ENCODE measurements at places on chromosomes 2 and 18.
A peak's percentile ranks its signal among the peaks of the same experiment; 100 is the strongest.

DNA sequence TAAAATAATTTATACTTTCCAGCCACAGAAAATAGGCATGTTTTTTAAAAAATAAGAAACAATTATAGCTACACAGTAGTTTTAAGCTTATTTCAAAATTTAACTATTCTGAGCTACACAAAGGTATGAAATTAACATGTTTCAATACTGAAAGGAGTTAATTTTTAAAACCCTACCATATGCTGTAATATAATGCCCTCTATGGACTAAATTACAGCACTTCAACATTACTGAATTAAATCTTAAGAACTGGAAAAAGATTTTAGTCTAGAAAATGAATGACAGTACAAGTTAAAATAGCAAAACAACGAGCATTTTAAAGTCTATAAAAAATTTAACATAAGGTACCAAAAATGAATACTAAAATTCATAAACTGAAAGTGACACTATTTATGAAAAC lies 36.3 kb downstream of the RTN4 start:
- no peak for DNase-seq

DNA sequence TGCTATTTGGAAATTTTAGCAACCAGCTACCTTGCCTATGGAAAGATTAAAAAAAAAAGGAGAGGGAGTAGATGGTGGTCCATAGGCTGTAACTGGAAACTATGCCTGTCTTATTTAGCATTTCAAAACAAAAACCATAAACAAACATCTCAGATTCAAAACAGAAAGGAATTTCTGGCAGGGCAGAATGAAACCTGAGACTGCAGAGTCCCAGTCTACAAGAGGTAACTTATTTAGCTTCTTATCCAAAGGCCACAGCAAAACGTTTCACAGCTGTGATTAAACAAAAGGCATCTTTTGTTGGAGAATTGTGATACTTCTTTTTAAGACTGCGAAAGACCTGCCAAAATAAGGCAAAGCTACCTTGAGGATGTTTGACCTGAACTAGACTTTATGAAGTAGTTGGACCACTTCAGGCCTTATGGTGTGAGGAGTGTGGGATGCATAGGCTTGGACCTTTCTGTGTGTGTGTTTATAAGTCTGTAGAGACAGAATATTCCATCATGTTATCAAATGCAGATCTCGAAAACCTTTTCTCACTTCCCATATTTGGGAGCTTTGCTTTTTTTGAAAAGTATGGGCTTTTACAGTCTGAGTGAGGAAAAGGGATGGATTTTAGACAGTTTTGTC lies 11.0 kb downstream of the CRIM1 start:
- no peak for DNase-seq

- no peak for DNase-seq
Measured at GRCh38 chr2:40418614-40419363, 33.1 kb downstream of the SLC8A1 start.

DNA sequence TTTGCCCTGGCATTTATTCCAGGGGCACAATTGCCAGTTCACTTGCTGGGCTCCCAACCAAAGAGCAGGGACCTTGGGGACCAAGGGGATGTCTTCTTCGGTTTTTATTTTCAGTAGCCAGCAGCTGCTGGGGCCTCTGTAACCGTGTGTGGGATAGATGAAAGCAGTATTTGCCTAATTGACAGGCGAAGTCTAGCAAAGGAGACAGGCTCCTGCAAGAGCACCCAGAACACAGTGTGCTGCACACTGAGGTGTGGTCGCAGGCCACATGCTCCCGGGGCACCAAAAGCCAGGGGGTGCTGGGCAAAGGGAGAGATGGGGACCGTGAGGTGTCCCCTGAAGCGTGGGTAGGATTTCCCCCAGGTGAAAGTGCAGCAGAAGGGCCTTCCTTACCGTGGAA lies 5.3 kb downstream of the SAG start:
- no peak for DNase-seq

DNA sequence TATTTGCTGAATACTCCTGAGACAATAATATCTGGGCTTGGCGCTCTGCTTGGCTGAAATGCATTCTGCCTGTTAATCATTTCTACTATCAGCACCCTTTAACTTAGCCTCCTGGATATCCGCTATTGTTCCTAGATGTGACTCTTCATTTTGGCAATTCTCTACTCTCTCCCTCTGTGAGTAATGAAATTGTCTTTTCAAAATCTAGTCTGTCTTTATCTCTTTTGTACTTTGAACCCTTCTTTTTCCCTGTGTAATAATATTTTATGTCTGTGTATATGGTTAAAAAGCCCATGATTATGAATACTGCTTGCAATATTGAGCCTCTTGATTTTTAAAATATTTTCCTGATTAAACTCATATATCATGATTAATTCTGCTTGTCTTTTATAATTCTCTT lies 6.2 kb upstream of the REV1 start:
- no peak for DNase-seq

- no peak for DNase-seq
Measured at GRCh38 chr2:28181801-28182200, 210.9 kb upstream of the FOSL2 start.

DNA sequence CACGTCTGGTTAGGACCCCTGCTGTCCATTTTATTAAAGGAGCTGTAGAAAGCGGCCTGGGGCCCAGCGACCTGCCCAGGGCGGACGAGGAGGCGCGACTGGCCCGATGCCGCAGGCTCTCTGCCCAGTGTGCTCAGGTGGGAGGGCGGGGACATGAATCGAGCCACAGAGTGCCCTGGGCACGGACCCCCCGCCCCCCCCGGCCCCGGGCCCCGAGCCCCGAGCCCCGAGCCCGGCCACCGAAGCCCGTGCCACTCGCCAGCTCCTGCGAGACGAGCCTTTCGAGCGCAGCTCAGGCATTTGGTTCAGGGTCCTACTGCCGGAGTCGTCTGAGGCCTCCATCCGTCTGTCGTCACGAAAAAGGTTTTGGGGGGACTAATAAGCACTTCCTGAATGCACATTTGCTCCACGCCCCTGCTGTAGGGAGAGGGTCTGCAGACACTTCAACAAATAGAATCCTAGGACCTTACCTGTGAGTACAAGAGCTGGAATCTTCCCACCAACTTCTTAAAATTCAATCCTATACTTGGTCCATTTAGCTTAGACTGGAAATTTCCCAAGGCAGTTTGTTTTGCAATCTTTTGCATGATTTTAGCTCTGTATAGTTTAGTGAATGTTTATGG lies 602 bp upstream of the ADAM17 start:
- peak; percentile 79 for DNase-seq

DNA sequence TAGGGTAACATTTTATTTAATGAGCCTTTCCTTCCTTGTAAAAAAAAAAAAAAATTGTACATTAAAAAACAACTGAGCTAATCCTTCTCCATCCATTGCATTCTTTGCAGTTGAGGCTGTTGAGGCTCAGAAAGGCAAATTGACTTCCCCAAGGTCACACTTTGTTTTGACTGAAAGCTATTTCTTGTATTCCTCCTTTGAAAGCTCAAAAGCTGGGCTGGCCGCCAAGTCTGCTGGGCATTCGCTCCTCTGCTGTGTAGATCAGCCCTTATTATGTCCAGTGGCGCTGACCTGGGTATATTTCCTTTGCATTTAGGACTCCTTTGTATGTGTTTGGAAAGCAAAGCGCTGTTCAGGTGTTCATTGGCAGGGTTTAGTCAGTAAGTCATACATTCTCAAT lies 44.0 kb downstream of the SGPP2 start:
- no peak for DNase-seq

DNA sequence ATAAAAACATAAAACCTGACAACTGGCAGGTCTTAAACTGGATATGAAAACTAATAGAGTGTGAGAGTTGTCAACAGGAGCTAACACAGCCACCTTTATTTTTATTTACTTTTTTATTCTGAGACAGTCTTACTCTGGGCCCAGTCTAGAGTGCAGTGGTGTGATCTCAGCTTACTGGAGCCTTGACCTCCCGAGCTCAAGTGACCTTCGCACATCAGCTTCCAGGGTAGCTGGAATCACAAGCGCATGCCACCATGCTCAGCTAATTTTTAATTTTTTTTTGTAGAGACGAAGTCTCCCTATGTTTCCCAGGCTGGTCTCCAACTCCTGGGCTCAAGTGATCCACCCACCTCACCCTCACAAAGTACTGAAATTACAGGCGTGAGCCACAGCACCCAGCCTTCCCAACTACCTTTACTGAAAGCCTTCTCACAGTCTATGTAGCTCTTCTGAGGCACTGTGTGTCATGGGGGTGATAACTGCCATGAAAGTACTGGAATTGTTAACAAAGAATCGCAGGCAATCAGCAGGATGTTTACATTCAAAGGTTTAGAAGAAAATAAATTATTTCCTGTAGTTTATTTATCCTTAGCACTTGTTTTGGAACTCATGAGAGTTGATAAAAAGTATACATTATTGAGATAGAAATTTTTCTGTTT lies 24.3 kb downstream of the GDF7 start:
- no peak for DNase-seq

DNA sequence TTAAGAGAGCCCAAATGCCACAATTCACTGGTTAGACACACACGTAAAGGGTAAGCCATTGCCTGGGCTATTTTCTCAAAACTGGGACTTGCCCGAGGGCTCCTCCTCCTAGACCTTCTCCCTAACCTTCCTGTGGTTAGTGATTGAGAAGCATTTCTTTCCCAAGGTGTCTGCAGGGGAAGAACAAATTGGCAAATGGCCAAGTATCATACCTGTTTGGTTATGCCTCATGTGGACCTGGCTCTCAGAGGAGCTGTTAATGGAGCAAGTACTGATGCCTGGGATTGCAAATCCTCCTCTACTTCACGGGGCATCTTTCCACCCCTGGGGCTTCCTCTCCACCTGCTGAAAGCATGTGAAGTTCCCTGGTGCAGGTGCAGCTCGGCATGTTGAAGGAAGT lies 187.5 kb upstream of the CYRIA start:
- no peak for DNase-seq

DNA sequence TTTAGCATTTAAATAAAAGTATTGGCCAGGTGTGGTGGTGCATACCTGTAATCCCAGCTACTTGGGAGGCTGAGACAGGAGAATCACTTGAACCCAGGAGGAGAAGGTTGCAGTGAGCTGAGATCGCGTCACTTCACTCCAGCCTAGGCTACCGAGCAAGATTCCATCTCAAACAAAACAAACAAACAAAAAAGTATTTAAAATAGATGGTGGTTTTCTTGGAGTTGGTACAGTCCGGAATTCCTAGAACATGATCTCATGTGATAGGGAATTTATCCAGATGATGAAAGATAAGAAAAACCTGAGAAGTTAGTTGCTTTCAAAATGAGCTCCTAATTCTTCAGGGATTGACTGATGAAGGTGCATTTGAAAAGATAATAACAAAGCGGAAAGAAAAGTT lies 62.0 kb downstream of the BIRC6 start:
- no peak for DNase-seq

- DNase-seq = no peak
Measured at GRCh38 chr2:253202-253638, 10.6 kb downstream of the SH3YL1 start.

DNA sequence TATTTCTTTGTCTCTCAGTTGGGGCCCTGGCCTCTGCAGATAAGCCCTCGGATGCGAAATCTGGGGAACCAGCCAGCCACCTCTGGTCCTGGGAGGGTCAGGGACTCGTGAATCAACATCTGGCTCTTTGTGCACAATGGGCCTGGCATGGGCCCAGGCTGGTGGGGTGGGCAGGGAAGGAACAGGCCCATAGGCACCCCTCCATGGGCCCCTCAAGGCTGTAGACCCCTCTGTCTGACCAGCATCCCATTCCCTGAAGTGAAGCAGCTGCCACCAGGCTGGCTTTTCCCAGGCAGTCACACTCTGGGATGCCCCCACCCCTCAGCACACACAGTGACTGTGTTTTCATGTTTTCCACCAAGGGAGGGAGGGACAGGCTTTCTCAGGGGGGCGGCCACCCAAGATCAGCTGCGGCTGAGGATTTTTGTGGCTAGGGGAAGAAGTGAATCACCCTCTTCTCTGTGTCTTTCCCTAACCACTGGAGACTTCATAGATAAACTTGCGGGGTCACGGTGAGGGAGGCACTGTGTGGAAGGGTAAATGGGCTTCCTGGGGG lies 166.0 kb downstream of the AGAP1 start:
- DNase-seq = peak; percentile 19

- DNase-seq = no peak
Measured at GRCh38 chr18:50469380-50469781, 90.5 kb upstream of the MAPK4 start.

DNA sequence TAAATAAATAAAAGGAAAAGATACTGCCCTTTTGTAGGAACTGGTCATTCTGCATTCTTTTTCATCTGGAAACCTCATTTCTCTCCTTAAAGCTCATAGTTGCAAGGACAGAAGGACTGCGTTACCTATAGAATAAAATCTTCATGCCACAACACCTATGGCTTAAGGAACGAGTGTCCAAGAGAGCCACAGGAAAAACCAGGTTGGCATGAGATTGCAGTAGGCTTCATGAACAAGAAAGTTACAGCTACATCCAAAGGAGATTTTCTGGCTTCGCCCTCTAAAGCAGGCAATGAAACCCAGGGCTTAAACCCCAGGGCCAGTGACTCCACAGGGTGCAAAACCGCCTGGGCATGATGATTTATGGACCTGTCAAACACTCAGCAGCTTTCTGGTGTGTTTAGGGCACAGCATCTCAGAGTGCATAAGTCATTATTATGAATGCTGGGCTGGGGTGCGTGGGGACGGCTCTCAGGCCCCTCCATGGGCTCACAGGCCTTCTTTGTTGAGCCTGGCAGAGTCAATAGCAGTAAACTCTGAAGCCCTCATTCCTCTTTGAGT lies 30.7 kb upstream of the PIEZO2 start:
- DNase-seq = peak; percentile 3

GRCh38 chr2:69642709-69643601 lies 584 bp downstream of the AAK1 start:
- DNase-seq = peak; percentile 91

- peak; percentile 25 for DNase-seq
Measured at GRCh38 chr2:137980459-137980858, 16.2 kb downstream of the HNMT start.

DNA sequence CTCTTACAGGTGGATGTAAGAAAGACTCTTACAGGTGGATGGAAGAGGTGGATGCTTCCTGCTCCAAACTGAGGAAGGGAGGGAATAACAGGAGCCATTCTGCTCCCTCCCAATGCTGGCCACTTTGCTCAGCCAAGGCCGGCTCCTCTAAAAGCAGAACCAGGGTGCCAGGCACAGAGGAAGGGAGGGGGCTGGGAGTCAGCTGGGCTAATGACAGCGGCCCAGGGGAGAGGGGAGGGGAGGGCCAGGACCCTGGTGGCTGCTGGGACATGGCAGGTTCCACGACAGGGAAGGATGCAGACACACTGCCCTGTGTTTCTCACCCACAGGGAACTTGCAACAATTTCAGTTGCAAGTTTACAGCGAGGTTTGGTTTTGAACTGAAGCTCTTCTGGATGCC lies 173.4 kb downstream of the ANAPC1 start:
- peak; percentile 34 for DNase-seq

- DNase-seq = no peak
Measured at GRCh38 chr2:160205505-160205904, 5.4 kb upstream of the ITGB6 start.

- no peak for DNase-seq
Measured at GRCh38 chr18:50653402-50654093, 93.7 kb downstream of the MAPK4 start.

GRCh38 chr18:29096079-29096770 lies 919.3 kb upstream of the CDH2 start:
- peak; percentile 31 for DNase-seq

GRCh38 chr2:227804975-227805374 lies 8.7 kb upstream of the CCL20 start:
- peak; percentile 89 for DNase-seq

GRCh38 chr18:79479761-79480161 lies 84.0 kb downstream of the NFATC1 start:
- no peak for DNase-seq
